ENCODE measurements at places on chromosomes 2 and 18.

DNA sequence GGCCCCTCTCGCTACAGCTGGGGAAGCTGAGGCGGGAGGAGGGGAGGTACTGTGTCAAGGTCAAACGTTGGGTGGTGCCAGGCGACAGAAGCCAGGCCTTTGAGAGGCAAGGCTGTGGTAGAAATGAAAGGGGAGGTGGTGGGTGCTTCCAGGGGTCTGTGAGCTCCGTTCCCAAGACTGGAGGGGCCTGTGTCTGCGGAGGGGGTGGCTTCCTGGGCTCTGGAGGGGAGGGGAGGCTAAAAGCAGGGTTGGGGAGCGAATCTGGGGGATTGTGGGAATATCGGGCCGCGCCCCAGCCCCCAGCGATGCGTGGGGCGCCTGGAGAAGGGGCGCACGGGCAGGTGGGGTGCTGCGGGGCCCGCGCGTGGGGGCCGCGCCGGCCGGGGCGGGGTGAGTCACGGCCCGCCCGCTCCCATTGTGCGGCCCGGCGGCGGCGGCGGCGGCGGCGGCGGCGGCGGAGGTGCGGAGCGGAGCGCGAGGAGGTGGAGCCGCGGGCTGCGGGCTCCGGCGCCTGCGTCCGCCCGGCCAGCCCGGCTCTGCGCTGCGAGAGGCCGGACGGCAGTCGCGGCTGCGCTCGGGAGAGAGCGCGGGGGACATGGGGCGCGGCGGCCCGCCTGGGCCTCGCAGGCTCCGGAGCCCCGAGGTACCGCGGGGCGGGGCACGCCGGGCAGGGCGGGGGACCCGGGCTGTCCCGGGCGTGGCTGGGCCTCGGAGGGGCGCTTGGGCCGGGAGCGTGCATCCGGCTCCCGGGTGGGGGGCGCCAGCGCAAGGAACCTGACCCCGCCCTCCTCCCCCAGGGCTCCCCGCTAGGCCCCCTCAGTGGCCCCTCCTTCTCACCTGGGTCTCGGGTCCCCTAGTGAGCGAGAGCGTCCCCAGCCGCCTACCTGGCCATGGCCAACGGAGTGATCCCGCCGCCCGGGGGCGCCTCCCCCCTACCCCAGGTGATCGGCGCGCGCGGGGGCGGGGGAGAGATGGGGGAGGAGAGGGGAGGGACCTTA lies at the start of gene SLC4A3:
Gene SLC4A3 (plus strand): TSS at position 528 of the 998 bp plus-strand sequence. CDS start 363 bp downstream, at position 891.
- DNase-seq = no peak

- no peak for DNase-seq
Measured at GRCh38 chr2:217293607-217294006, 433.7 kb upstream of the TNP1 start.

DNA sequence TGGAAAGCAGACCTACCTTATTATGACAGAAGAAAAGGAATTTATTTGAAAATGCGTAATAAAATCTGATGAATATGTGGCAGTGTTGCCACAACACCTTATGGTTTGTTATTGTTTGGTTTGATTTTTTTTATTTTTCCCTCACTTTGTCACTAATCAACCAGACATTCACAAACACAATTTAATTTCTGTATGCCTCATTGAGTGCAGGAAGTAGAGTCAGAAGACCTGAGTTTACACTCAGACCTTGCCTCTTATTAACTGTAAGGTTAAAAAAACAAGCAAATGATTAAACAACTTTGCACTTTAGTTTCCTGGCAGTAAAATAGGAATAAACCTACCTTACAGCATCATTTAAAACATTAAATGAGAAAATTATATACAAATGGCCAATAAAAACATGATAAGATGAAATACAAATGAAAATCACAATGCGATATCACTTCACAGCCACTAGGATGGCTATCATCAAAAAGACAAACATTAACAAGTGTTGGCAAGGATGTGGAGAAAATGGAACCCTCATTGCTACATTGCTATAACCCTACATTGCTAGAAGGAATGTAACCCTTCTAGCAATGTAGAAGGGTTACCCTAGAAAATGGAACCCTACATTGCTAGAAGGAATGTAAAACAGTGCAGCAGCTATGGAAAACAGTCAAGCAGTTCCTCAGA lies 3.3 kb downstream of the SESTD1 start:
- DNase-seq = no peak

GRCh38 chr2:204947405-204947804 lies 402.1 kb downstream of the PARD3B start:
- no peak for DNase-seq

- DNase-seq = no peak
Measured at GRCh38 chr18:4755848-4756247, 300.7 kb upstream of the DLGAP1 start.

DNA sequence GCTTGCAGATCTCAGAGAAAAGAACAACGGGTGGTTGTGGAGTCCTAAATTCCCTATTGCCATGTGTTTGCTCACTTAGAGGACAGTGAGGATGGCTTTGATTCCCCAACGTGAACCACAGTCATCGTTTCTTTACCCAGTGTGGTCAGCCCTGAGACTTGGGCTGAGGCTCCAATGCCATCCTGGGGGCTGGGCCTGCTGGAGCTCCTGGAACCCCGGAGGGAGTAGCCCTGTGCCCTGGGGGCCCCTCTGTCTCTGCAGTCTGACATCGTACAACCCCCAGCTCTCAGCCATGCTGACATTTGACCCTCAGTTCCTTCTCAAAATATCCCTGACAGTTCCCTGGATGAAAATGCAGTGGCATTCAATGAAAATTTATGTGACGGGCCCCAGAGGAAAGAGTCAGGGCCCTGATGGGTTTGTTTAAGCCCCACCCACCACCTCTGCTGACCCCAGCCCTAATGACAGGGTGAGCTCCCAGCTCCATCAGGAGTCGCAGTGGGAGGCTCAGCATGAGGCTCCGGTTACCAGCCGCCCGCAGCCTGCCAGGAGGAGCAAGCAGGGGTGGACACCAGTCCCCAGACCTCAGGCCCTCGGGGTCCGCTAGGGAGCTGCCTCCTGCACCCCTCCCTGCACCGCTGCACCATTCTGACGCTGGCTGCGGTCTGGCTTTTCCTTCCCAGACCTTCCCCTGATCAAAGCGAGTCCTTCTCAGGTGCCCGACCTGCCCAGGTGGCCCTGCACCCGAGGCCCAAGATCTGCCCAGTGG lies 120.9 kb downstream of the TWIST2 start:
- no peak for DNase-seq

DNA sequence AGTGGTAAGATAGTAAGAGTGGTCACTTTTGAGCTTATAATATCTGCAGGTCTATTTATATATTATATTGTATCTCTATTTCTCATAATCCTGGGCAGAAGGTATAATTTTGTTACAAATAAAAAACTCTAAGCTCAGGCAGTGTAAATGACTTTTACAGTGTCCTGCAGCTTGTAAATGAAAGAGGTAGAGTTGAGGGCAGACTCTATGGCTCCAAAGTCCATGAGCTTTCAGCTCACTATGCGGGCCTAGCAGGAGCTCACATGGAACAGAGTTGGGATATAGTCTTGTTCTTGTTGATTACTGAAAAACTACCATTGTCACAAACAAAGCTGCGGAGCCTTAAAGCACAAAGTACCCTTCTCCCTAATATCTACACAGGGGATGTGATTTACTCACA lies 361.4 kb downstream of the LNPK start:
- no peak for DNase-seq

DNA sequence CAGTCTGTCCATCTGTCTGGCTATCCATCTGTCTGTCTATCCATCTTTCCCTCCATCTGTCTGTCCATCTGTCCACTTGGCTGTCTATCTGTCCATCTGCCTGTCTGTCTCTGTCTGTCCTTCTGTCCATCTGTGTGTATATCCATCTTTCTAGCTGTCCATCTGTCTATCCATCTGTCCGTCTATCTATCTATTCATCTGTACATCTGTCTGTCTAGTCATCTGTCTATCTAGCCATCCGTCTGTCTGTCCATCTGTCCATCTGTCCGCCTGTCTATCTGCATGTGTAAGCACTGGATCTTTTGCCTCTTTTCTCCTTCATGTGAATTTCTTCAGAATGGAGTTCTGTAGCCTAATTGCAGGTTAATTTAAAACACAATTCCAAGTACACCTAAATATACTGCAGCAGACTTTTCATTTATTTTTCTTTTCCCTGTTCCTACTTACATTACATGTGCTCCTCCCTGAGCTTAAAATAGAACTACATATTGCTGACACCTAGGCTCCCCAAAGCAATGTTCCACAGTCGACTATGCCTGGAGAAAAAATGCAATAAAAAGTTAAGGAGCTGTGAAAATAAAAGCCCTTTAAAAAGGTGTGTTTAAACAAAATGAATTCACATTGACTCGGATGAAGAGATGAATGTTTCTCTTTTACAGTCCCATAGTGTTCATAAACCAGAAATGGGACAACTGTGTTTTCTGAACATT lies 37.4 kb upstream of the TXNDC2 start:
- no peak for DNase-seq

- DNase-seq = no peak
Measured at GRCh38 chr18:3329471-3329870, 67.5 kb downstream of the MYL12B start.

DNA sequence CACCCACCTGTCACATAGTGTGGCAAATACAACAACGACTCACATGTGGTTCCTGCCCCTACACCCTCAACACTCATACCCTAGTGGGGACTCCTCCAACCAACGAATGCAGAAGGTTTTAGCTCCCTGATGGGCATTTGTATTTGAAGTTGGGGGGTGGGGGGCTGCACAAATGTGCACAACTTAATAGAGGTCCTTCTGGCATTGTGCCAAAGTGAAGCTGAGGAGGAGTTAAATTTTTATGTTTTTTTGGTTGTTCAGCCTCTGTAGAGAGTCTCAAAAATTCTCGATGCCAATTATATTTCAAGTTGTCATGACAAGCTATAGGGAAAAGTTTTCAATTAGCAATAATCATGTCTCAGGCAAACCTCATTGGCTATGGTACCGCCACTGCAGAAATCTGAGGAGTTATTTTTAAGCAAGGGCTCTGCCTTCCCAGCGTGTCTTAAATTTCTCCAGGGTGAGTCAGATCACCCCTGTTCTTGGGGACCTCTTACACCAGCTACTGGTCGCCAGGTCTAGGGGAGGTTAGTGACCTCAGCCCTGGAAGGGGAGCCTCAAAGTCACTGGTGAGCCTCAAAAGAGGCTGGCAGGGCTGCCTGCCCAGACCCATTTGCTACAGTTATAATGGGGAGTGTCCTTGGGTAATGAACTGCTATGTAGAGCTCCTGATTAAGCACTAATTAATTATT lies 102.7 kb upstream of the TAF1B start:
- no peak for DNase-seq

DNA sequence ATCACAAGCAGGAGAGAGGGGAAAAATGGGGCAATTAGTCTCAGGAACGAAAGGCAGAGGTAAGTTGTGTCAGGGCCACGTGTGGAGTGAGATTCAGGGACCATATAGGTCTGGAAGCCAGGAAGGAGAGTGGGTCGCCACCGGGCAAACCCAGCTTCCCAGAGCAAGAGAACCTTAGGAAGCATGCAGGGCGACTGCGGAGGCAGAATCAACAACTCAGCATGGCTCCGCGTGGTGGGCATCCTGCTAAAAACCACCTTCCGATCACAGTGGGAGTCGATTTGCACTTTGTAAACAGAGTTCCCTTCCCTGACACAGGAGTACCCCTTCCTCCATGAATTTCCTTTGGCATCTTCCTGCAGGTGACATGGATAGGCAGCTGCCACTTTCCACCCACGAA lies 114.6 kb downstream of the TTC32 start:
- DNase-seq = no peak

GRCh38 chr2:179595284-179595683 lies 266.1 kb downstream of the ZNF385B start:
- DNase-seq = no peak

DNA sequence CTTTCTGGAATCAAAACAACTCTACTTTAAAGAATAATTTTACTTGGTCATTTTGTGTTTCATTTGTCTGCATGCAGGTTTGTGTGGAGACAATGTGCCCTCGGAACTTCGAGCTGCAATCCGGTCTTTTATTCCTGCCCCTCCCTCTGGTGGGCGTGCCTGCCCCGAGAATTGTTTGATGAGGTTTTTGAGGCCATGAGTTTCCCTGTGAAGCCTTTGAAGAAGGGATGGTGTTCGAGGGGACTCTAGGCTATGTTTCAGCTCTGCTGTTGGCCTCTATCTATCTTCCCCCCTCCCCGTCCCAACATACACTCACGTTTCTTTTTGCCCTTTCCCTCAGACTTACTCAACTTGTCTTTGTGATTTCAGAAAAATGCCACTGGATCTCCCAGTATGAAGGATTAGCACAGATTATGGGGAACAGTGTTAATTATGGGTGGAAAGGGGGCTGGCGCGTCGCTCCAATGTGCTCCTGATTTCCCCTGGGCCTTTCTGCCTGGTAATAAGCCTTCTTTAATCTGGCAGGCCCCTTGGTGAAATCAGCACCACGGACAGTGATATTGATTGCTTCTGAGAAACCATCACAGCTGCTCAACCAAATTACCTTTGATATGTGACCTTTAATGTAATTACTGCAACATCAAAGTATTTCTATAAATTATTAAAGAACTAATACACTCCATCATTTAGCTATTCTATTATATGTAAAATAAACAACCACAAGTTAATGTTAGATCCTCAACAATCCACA lies 82.2 kb downstream of the CELF4 start:
- DNase-seq = no peak

- no peak for DNase-seq
Measured at GRCh38 chr2:233584210-233584609, 17.6 kb upstream of the USP40 start.

Measured in GM04503 (cell line).